GF-D8 (cell line): ENCODE measurements at places on chromosomes 12 and 14.

DNA sequence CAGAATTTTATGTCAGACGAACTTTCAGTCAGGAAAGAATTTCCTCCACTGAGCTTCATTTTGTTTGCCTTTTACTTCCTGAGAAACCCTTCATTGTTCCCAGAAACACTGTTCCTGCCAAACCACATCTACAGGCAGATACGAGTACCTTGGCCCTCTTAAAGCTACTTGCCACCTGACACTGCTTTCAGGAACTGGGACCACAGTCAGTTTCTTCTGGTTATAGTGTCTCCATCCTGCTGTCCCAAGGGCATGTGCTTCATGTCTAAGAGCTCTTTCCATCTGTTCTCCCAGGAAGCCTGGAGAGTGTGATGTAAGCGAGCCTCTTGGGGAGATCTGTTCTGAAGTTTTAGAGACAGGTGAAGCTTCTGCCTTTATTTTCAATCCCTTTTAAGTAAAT is 161.7 kb upstream of the PLEKHA5 start:
- DNase-seq: no peak

DNA sequence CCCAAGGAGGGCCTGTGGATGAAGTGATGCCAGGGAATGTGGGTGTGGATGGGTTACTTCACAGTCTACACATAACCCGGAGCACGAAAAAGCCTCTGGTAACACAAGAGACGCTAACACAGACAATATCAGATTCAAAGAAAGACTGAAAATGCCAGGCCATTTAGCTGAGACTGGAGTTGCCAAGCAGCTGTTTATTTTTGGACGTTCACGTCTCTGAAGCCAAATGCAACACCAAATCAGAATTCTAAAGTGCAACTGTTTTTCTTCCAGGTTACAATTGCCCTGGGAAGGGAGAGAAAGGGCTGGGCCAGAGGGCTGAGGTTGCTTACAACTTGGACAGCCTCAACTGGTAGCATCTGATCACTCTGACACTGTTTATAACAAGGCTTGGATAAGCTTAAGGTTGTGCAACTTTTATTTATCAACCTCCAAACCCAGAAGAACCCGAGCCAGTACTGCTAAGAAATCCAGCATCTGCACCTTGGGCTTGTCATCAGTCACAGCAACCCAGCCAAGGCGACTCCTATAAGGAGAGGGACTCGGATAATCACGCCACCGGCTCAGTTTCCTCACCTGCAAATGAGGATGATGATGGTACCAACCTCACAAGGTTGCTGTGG is 24.8 kb downstream of the NUAK1 start:
- DNase-seq: no peak

- DNase-seq: no peak
Measured at GRCh38 chr14:84323978-84324377, 1206.0 kb upstream of the FLRT2 start.

GRCh38 chr12:67656251-67656650 is 7.7 kb downstream of the DYRK2 start:
- no peak for DNase-seq

DNA sequence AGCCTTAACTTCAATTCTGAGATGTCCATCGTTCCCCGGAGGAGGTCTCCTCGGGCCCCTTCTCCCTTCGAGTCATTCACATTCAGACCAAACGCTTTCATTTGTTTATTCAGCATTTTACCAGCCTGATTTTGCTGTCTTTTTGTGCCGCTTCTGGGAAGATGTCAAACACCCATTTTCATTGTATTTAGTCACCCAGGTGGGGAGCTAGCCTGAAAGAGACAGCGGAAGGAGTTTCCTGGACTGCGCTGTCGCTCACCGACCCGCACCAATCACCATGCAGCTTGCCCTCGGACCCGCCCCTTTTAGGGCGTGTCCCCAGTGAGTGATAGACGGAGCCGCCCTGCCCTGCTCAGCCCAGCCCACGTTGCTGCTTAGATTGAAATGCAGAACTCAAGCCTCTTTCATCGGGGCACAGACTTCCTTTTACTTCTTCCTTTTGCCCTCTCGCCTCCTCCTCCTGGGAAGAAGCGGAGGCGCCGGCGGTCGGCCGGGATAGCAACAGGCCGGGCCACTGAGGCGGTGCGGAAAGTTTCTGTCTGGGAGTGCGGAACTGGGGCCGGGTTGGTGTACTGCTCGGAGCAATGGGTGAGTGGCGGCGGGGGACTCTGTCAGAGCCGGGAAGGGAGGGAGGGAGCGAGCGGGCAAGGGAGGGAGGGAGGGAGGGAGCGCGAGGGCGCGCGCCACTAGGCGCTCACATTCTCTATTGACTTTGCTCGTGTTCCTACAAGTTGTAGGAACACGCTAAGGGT is at the start of gene PAX9:
TSS of gene PAX9 (plus strand) at position 355 of the 752 bp plus-strand sequence. CDS start at position 585, 230 bp downstream.
- no peak for DNase-seq
